Right cardiac atrium (tissue), 5 donors: ENCODE measurements at places on chromosomes 3 and 15.

- DNase-seq: peak; percentile 78
Measured at GRCh38 chr3:43855674-43856299, 165.0 kb downstream of the ABHD5 start.

DNA sequence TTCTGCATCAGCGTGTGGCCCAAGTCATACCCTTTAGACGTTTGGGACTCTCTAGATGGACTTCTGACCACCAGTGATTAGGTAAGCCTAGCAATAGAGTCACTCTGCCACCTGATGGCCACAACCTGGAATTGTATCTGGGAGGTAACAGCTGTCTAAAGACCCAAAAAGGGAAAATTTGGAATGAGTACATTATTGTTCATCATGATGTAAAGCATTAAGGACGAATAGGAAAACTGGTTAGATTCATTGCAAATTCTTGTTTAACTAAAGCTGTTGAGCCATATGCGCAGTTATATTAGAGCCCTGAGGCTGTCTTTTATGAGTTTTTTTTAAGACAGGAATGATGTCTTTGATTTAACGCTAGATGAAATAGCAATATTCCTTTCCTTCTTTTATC is 63.6 kb downstream of the FAM81A start:
- no peak for DNase-seq

DNA sequence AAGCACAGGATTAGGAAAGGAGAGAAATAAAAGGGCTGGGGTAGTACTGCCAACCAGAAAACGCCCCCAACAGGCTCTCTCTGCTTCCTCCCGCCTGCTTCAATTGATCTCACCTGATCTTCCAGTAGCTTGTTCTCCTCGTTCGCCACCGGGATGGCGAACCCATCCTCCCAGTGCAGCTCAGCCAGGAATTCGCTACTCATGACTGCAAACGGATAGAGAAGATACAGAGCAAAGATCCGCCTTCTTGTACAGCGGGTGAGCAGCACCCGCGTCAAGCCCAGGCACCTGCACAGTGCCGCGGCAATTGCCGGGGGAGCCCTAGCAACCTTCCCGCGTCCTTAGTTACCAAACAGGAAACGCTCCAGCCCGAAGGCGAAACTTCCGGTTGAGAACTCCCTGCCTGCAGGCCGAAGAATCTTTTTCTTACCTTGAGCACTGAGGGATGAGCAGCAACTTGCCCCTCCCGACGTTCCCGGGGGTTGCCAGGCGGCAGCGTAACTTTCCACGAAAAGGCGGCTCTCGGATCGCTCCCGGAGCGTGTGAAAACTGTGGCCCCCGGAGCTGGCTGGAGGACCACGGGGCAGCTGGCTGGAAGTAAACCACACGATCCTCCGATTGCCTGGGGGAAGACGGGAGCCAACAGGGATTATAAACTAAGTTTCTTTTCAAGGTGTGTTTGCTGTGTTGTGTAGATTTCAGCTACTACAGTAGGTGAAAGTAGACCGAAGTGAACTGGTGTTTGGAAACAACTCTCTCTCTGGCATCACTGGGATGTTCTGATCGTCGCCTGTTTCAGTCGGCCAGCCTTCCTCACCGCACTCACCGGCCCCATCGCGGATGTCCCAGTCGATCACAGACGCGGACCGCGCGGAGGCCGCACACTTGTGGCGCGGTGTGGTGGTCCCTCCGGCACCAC is at the start of gene CCDC39:
Gene CCDC39, minus strand, starts transcription at position 312 of the 919 bp plus-strand sequence. Its CDS starts 109 bp downstream, at position 203.
- DNase-seq: peak; percentile 78

- peak; percentile 42 for DNase-seq
Measured at GRCh38 chr15:91268510-91268909, 168.5 kb downstream of the SV2B start.

- no peak for DNase-seq
Measured at GRCh38 chr3:179970746-179971145, 66.0 kb downstream of the PEX5L start.

- no peak for DNase-seq
Measured at GRCh38 chr15:64050281-64051092, 4.2 kb upstream of the DAPK2 start.

DNA sequence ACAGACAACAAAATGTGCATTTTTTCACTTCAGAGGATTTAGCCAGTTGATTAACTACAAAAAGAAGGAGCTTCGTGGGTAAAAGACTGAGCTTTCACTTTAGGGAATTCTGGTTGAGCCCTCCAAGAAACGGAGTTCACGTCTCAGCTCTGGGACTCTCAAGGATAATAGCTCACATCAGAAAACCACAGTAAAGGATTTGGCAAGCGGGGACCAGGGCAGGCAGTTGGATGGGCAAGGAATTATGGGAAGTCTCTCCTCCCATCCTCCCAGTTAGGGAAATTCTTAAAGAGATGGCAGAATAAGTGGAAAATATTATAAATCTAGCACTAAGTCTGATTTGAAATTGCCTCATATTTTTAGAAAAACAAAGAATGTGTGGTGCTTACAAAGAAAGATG is 188.3 kb upstream of the EOMES start:
- no peak for DNase-seq

DNA sequence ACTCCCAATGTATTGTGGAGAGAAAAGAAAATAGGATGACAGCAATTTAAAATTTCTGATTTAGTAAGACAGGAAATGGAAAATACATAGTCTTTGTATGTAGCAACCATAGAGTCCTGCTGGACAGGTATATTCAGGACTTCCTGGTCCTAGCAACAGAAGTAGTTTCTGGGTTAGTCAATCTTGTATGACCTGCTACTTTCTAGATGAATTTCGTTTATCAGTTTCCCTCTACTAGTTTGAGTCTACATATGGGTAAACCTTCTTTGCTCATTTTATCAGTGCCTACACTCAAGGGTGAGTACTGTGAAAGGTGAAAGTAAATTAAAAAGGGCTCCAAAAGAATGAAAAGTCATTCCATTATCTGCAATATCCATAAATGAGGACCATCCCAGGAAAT is 309.8 kb downstream of the UNC13C start:
- no peak for DNase-seq

- no peak for DNase-seq
Measured at GRCh38 chr3:193998123-193998448, 137.9 kb upstream of the HES1 start.

- no peak for DNase-seq
Measured at GRCh38 chr3:89067736-89068135, 39.7 kb upstream of the EPHA3 start.

GRCh38 chr15:91849749-91850161 is 3.8 kb upstream of the SLCO3A1 start:
- no peak for DNase-seq

DNA sequence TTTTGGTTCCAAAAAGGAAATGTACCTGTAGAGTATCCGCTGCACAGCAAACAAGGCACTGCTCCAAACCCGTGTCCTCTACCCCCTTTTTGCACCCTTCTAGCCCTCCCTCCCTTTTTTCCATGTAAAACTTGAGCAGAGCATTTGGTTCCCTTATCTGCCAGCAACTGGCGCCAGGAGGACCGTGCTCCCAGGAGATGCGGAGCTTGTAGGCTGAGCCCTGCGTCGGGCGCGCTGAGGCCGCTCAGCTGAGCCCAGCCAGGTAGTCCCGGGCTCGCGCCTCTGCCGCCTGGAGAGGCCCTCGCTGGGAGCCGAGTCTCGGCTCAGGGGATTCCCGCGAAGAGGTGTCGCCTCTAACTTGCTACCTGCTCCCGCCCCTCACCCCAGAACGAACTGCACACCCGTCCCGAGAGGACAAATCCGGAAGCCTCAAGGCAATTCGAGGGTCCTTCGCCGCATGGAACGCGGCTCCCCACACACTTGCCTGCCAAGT is 575 bp downstream of the TRPM7 start:
- DNase-seq: peak; percentile 88

DNA sequence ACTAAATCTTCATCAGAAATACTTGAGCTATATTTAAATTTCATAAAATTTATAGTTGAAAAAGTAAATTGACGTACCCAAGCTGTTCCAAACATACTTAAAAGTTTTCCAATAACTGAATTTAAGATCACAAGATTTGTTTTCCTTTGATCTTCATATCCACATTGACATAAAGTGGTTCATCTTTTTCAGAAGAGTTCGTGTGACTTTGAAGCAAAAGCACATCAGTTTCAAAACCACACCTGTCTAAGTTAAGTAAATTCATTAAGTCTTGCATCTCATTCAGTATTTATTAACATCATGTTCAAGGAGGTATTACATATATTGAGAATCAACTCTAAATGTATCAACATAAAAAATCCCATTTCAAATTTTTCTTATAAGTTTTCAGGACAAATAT is 79.5 kb downstream of the BFSP2 start:
- DNase-seq: no peak

DNA sequence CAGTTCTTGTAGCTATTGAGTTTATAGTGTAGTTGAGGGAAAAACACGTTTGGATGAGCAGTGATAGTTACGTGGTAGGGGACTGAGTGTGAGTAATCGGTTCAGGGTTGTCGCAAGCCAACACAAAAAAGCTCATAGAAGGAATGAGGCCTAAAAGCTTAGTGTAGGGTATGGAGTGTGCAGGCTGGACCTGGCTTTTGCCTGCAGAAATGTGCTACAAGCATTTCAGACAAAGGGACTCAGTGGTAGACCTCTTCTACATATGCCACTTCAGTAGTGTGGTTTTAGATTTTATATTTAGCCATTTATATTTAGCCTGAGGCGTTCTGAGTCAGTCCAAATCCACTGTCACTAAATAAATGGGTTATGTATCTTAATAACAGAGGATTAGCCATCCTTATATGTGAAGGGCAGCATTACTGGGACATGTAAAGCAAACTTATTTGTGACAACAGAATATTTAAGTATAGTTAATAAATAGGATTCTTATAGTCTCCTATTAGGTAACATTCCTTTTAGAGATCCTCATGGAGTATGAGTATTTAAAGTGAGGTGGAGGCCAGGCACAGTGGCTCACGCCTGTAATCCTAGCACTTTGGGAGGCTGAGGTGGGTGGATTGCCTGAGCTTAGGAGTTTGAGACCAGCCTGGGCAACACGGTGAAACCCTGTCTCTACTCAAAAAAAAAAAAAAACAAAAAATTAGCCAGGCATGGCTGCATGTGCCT is 21.8 kb downstream of the ATP2C1 start:
- DNase-seq: no peak

GRCh38 chr3:148863814-148864213 is 1.3 kb upstream of the CPA3 start:
- DNase-seq: no peak

GRCh38 chr3:53171064-53171418 is 10.0 kb downstream of the PRKCD start:
- DNase-seq: no peak

DNA sequence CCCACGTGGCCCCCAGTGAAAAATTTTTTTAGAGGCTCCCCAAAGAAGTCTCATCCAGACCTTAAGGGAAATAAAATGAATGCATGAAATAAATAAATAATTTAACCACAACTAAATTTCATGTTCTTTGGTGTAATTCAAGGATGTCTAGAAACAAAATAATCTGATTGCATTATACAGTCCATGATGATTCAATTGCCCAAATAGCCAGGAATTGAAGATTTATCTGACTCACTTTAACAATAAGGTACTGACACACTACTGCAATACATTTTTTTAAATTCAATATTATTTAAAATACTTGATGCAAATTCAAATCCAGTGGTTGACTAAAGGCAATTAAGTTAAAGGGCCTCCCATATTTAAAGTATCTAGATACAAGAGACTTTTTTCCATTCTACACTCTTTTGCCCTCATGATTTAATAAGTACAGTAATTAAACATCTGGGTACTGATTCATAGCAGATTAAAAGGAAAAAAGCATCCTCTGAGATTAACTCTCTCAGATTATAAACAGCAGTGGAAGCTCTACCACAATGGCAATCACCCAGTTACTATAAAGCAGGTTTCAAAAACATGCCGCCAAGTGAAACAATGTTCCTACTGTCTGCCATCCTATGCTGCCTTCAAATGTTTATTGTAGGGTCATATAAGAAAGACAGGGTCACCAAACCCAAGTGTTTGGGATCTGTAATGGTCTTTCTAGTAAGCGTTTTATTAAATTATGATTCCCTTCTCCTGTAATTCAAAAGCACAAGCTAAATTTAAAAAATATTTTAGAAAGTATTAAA is 9.9 kb downstream of the UQCC5 start:
- DNase-seq: no peak

DNA sequence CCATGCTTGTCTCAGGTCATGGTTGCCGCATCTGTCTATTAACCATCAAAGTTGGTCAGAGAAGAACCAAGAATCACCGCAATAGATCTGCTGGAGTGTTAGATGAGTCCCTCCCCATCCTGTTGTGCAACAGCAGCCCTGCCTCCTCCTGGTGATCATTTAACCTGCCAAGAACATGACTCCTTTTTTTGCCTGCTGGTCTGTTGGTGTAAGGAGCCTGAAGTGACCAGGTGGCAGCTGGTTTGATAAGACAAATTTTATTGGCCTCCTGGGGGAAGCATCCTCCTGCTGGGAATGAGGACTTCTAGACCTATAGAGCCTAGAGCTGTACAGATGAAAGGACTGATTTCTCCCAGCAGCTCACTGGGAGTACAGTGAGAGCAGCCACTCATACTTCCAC is 43.5 kb upstream of the RAF1 start:
- no peak for DNase-seq

DNA sequence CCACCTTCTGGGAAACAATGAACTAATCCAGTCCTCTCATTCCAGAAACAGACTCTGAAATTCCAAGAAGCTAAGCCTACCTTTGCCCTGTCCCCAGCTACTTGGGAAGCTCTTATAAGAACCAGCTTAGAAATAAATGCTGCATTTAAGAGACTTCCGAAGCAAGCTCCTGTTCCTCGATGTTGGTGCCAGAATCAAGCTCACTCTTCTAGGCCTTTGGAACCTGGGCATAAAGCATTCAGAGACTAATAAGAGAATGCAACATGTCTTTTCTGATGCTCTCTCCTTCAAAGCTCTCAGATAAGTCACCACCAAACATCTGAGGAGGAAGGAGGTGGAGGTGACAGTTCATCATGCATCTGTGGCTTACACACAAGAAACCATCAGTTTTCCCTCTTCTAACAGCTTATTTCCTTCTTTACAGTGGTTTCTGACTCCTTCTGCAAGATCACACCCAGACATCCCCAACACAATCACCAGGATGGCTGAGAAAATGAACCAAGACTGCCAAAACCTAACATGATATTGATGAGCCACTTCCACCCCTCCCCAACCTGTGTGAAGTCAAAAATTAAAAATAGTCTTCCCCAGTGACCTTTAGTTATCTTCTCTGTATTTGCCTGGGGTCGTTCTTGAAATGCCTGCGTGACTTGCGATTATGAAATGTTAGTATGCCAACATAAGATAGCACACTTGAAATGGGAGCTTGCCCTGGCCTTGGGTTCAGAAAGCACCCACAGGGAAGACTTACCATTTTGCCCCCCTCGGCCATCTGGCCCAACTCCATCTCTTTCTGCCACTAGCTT is 11.5 kb downstream of the ARHGEF3 start:
- no peak for DNase-seq

DNA sequence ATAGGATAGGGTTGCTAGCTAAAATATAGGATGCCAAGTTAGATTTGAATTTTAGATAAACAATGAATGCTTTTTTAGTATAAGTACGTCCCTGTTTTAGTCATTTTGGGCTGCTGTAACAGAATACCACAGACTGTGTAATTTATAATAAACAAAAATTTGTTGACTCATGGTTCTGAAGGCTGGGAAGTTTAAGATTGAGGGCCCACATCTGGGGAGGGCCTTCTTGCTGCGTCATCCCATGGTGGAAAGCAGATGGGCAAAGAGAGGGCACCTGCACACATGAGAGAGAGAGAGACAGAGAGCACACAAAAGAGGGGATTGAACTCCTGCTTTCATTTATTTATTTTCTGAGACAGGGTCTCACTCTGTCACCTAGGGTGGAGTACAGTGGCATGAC is 246.5 kb downstream of the EPHB1 start:
- no peak for DNase-seq
